CD4-positive, alpha-beta T cell treated with Interleukin-2 at 100 ng/mL for 4 hours (primary cell): ENCODE measurements at places on chromosomes 2 and 18.

DNA sequence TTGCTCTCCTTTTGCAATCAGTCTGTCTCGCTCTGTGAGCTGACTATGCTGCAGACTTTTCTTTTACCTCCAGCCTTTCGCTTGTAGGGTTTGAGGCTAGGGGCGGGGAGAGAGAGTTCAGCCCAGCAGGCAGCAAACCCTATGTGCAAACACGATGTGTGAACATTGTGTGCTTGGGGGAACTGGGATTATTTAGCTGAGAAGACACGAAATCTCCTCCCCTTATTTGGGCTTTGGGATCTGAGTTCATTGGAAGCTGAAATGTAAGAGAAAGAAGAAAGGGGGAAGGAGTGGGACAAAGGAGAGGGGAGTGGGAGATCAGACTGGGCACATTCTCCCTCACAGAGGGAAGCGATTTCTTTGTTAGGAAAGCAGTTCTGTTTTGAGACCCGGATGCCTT lies 189.6 kb upstream of the TNP1 start:
- DNase-seq, result no peak

- no peak for DNase-seq
Observed at GRCh38 chr18:58887613-58887963, 22.9 kb downstream of the ZNF532 start.

DNA sequence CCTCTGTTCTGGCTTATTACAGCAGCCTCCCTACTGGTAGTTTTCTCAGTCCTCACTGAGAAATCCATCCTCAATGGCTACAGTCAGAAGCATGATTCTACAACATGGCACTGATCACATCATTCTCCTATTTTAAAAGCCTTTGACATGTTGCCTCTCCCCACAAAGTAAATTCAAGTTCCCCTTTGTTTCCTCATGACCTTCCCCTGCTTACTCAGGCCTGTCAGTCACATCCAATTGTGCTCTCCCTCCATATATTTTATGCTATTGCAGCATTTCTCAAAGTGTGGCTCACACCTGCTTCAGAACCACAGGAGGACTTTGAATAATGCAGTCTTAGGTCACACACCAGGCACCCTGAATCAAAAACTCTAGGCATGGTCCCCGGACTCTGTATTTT lies 124.6 kb downstream of the SPOPL start:
- no peak for DNase-seq

DNA sequence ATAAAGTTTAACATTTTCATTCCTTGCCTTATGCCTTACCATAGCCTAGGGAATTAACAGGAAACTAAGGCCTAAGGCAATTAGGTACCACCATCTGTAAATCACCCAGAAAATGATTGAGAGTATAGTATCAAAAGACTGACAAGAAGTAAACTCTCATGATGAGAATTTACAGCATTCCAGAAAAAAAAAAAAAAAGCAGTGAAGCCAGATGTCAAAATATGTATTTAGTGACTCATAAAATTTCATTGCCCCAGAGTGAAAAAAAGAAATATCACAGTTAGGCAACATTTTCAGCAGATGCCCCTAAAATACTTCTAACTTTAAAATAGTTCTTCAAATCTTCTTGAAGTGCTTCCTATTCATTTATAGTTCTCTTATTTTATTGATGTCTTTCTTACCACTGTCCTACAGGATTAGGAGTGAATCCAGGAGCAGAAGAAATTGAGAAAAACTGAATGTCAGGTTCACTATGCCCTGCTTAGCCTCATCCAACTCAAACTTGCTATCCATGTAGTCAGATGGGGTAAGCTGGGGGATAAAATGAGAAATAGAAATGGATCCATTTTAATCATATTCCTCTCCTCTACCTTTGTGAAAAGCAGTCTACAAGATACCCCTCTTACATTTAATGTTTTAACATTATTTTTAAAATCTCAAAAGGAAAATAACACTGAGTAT lies 57.3 kb upstream of the TANK start:
- no peak for DNase-seq

GRCh38 chr2:197786010-197786877 lies 1.1 kb upstream of the BOLL start:
- peak; percentile 53 for DNase-seq

DNA sequence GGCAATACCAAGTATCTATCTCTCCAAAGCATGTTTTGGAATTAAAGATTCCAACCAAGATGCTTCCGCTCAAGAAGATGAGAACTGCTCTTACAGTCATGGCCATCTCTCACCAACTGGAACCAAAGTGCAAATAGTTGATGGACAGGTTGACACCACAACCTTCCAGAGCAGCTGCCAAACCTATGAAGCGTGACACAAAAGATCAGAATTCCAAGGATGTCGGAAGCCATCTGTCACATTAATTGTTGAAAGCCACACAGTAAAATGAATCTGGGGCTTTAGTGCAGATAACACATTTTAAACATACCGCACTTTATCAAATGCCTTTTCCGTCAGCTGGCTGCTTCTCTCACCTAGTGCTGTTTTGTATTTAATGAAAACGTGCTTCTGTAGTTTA lies 195.7 kb downstream of the CDH20 start:
- DNase-seq, result no peak

GRCh38 chr2:218371983-218372350 lies 10.1 kb upstream of the SLC11A1 start:
- no peak for DNase-seq

GRCh38 chr2:98269274-98269673 lies 77.0 kb upstream of the CNGA3 start:
- peak; percentile 13 for DNase-seq

GRCh38 chr18:67726882-67727281 lies 210.4 kb upstream of the DSEL start:
- no peak for DNase-seq

DNA sequence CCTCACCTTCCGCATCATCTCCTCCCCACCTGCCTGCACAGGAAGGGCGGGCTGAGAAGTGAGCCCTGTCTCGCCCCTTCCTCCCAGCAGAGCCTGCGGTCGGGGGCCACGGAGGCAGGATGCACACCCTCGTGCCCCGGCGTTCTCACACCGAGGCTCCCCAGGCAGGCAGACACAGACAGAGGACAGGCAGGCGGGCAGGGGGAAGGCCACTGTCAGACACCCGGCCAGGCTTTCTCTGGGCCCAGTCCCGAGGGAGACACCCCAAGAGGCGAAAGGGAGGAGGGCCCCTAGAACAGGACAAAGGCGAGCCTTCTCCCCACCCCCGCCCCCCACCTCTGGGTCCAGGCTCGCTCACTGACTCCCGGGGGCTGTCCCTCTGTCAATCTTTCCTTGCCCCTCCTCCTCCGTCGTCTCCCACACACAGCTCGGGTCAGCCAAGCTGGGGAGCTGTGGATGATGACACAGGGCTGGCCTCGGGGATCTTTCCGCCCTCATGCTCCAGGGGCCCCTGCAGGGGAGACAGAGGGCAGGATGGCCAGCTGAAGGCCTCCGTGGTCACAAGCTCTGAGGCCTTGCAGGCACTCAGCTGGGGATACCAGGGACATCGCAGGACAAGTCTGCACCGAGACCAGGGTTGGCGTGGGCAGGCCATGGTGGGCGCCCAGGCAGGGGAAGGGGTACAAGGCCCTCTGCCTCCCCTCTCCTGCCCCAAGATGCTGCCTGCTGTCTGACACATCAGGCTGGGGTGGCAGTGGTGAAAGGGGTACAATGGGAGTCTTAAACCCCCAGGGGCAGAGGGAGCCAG lies 24.9 kb downstream of the BIN1 start:
- DNase-seq, result peak; percentile 82

- no peak for DNase-seq
Observed at GRCh38 chr2:20061476-20061875, 10.0 kb upstream of the LAPTM4A start.

DNA sequence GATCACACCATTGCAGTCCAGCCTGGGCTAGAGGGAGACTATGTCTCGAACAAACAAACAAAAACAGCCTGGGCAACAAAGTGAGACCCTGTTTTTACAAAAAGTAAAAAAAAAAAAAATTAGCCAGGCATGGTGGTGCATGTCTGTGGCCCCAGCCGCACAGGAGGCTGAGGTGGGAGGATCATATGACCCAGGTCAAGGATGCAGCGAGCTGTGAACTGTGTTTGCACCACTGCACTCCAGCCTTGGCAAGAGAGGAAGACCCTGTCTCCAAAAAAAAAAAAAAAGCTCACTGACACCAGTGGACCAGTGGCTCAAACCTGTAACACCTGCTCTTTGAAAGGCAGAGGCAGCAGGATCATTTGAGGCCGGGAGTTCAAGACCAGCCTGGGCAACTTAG lies 40.1 kb downstream of the UNC50 start:
- DNase-seq, result no peak

DNA sequence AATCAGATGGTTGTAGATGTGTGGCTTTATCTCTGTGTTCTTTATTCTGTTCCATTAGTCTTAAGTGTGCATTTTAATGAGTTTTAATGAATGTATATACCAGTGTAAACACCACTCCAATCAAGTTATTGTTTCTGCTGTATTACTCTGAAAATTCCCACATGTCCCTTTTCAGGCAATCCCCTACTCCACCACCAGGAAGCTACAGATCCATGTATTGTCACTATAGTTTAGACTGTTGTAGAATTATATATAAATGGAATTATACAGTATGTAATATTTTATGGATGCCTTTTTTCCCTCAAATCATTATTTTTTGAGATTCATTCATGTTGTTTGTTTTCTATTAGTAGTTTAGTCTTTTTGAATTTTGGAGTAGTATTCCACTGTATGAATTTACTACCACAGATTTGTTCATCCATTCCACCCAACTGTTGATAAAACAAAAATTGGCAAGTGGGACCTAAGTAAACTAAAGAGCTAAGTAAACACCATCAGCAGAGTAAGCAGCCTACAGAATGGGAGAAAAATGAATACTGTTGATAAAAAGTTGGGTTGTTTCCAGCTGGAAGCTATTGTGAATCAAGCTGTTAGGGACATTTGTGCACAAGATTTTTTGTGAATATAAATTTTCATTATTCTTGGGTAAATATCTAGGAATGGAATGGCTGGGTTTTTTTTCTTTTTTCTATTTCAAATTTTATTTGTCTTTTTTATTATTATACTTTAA lies 262.0 kb downstream of the CAMKMT start:
- DNase-seq, result no peak

- no peak for DNase-seq
Observed at GRCh38 chr18:59560556-59560955, 136.7 kb downstream of the CCBE1 start.
